ENCODE measurements at places on chromosomes 16 and 17.

DNA sequence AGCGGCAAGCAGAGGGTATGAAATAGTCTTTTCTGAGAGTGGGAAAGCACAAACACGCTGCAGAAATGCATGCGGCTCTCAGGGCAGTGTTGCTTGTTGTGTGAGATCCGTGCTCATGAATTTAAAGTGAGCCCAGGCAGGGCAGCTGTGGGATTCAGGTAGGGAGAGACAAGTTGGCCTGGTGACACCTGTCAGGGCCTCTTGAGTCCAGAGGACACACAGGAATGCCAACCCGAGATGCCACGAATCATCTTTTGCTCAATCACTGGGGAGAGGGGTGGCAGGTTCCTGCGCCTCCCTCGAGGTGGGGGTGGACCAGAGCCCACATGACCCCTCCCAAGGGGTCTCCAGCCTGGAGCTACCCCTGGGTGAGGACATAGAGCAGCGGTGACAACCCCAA is 211.9 kb downstream of the GSG1L start:
- DNase-seq, result no peak

DNA sequence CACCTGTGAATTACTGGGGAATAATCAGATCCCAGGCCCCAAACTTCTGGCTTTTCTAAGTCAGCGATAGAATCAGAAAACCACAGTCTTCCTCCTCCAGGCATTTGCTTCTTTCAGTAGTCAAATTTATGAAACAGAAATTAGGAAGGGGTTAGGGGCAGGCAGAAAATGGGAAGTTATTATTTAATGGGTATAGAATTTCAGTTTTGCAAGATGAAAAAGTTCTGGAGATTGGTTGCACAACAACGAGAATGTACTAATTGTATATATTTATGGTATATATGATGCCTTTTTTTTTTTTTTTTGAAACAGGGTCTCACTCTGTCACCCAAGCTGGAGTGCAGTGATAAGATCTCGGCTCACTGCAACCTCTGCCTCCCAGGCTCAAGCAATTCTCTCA is 23.5 kb downstream of the ORC6 start:
- DNase-seq, result no peak

DNA sequence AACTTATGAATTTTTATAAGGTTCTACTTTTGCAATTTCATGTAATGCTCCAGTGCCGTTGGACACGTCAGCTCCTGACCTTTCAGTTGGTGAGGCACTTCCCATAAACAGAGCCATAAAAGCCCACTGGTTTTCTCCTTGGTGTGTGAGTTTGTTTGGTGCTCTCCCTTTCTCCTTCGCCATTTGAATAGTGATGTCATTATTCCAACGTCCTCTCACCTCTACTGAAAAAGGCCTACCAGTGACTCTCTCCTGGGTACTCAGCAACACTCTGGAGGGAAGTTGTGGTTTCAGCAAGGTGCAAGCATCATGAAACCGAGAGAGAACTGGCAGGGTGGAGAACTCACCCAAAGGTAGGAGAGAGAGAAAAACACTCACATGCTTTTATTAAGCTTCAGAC is 29.6 kb upstream of the HNF1B start:
- DNase-seq, result no peak

DNA sequence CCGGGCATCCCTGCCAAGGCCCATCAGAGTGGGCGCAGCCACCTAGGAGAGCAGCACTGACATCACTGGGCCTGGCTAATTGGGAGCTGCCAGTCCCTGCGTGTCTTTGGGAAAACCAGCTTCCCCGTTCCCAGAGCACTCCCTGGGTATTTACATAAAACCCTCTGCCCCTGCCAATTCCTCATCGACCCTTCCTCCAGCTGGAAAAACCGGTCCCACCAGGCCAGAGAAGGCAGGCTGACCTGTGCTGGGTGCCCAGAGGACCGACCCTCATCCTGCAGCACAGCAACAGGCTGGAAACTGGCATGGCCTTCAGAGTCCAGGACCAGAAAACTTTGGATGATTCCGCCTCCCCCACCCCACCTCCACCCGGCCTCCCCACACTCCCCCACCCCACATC is 8.2 kb upstream of the FOXN1 start:
- DNase-seq, result no peak

GRCh38 chr17:78601577-78602190 is 24.5 kb upstream of the DNAH17 start:
- DNase-seq, result no peak

DNA sequence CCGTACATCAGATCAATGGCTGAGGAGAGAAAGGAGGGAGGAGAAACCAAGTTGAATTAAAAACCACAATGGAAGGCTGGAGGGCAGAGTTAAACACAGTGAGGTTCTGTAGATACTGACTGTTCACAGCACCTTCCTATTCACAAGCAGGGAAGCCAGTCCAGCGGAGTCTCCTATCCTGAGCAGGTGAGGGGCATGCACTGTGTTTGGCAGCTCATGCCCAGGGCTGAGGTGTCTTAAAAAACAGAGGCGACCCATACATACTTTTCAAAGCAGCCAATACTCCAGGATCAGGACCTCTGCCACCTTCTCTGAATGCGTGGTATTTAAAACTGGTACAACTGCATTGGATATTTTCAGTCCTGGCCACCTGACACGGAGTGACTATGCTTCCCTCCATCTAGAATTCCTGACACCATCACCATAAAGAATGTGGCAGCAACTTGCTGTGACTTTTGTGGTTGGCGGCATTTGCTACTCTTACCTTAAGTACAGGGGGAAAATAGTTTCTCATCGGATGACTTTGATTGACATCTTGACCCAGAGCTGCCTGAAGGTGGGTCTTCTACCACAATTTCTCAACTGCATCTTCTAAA is 21.5 kb downstream of the USP22 start:
- no peak for DNase-seq

- no peak for DNase-seq
Measured at GRCh38 chr16:55849536-55849935, 16.6 kb upstream of the CES1 start.

- no peak for DNase-seq
Measured at GRCh38 chr17:3571043-3571900, 13.7 kb upstream of the TRPV3 start.

- DNase-seq, result no peak
Measured at GRCh38 chr17:30476726-30477082, 504 bp upstream of the GOSR1 start.

DNA sequence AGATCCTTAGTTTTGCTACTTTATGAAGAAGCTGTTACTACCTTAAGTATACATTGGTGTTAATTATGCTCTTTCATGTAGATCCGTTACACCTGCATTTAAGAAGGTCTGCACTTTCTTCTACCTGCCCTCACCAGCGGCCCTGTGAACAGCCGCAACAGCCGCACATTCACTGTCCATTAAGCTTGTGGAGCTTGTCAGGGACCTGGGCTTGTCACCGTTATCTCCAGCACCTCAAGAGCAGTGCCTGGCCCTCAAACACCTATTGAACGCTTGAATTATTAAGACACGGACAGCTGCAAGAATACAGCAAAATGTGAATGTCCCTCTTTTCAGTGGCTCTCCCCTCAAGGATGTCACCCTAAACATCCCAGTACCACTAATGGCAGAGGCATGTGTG is 3.0 kb upstream of the MXRA7 start:
- DNase-seq, result no peak

- DNase-seq, result no peak
Measured at GRCh38 chr16:87421003-87421912, 29.1 kb downstream of the MAP1LC3B start.

DNA sequence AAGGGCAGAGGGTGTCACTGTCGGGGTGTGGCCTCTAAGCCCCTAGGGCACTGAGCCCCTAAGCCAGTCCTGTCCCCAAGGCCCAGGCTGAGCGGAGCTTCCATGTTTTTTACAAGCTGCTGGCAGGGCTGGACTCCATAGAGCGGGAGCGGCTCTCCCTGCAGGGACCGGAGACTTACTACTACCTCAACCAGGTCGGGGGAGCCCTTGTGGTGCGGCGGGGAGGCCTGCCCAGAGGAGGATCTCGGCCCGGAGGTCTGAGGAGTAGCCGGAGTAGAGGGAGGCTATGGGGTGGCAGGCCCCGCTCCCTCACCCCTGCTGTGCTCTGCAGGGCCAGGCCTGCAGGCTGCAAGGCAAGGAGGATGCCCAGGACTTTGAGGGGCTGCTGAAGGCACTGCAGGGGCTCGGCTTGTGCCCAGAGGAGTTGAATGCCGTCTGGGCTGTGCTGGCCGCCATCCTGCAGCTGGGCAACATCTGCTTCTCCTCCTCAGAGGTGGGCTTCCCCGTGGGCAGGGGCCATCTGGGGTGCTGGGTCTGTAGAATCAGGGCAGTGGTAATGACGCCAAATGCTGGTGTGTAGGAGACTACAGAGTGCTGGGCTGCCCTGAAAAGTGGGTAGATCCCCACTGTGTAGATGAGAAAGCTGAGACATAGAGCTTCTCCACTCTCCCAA is 4.9 kb downstream of the MYO15B start:
- no peak for DNase-seq

GRCh38 chr17:35069311-35069710 is 5.8 kb upstream of the RFFL start:
- DNase-seq, result no peak

GRCh38 chr16:19123535-19124178 is 9.9 kb downstream of the ITPRIPL2 start:
- DNase-seq, result no peak

DNA sequence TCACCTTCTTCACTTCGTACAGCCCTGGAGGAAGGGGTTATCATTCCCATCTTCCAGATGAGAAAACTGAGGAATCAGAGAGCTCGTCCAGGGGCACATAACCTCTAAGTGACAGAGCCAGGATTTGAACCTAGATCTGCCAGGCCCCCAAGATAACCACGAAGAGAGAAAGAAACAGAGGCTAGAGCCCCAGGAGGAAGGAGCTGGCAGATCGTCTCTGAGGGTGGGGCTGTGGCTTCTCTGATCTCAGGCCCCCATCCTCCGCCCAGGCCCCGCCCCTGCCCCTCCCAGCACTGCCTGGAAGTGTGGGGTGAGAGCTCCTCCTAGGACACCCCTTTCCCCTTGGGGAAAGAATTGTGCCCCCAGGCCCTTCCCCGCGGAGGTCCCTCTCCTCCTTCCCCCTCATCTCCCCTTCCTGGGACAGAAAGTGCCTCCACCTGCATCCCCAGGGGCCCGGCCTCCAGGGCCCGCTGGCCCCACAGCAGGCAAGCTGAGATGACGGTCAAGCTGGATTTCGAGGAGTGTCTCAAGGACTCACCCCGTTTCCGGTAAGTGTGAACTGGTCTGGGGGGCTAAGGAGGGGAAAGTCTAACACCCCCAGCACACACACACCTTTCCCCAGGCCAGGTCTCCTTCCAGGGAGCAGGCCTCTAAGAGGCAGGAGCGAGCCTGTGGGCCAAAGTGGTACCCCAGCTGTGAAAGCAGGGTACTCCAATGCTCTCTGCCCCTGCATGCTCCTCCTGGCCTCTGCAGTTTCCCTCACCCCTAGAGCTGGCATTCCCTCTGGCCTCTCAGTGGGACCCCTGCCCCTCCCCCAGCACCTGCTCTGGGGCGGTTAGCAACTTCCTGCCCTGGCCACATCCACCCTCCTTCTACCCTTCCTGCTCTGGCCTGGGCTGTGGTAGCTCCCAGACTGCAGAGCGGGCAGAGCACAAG is at the start of gene ACAP1:
ACAP1 (plus strand) TSS at position 290 of the 936 bp plus-strand sequence; CDS start at position 496, 206 bp downstream.
- DNase-seq, result no peak

DNA sequence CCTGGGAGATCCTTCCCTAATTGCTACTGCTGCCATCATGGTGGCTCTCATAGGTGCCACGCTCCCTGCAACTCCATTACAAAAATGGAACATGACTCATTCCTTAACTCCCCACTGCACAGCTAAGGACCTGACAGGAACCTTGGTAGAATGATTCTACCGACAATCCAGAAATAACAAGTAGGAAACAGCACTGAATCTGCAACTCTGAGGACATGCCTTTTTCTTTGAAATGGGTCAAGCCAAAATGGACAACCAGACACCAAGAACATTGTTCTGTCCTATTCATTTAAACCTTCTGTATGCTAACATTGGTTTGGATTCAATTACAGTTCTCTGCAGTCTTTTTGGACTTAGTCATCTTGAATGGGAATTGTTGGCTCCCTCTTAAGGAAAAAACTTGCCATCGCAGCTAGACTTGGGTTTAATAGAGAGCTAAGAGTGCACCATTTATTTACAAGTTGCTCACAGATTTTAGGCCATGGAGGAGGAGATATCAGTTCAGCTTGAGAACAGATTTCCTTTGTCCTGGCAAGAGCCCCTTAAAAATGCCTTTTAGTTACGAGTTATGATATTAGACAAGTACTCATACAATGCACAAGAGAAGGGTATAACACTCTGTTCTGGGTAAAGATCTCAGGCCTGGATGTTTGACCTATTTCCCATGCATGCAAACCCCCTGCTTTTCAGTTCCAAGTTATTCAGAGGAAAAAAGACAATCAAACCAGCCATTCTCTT is 20.9 kb upstream of the NSRP1 start:
- no peak for DNase-seq

DNA sequence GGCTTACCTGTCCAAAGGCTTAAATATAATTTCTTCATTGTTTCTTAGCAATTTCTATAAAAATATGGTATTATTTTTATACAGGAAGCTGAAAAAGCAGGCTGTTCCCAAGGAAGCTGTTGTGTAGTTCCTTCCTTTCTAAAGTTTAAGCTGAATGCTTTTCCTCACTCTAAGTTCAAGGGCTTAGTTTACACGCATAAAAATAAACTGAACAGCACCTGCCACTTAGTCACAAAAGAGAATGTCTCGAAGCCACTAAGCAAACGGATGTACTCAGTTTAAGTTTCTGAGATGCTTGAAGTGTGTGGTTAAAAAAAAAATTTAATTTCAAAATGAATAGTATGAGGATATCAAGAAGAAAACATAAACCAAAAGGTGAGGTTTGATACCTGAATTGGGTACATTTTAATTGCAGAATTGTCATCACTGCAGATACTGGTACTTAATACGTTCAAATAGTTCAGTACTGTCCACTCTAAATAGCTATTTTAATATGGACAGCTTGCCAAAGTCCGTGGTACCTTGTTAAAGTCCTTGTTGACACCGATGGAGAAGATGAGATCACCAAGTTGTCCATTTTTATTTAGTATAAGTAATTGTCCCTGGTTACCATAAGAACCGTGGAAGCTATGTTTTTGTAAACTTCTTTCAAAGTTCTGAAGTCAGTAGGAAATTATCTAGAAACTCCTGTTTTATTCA is 38.1 kb downstream of the MRTFB start:
- DNase-seq, result no peak

- DNase-seq, result no peak
Measured at GRCh38 chr16:11232852-11233726, 22.9 kb downstream of the SOCS1 start.

DNA sequence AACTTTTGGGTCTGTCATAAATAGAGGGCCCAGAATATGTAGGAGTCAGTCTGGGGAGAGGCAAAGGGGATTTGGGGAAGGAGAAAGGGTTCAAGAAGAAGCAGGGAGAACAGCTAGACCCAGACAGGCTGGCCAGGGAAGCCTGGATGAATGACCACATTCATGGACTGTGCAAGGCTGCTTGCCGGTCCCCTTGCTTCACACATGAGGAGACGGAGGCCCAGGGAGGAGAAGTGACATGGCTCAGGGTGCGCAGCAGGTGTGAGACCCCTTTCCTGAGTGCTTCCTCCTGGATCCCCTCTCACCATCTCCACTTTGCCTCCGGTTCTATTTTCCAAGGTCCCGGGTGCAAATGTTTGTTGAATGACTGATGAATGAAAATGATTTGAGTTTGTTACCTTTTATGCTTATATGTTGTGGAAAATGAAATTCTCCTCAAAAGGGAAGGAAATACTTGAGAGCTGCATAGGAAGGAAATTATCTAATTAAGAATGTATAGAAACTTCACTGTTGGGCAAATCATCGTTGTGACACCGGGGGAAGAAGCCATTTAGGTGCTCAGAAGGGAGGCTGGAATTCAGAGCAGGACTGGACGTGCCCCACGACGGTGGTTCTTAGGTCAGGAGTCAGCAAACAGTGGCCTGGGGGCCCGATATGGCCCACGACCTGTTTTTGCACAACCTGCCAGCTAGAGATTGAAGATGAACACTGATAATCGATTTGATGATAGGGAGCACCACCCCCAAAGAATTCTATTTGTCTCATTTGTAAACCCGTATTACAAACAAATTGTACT is 559 bp downstream of the ITGAM start:
- no peak for DNase-seq

All from NCI-H2081 treated with DMSO at 0.1 percent for 48 hours (cell line).